CD4-positive, alpha-beta T cell treated with Interleukin-4 for 4 hours (primary cell): ENCODE measurements at places on chromosomes 12 and 14.

GRCh38 chr12:112341046-112341825, 41.0 kb downstream of the HECTD4 start:
- no peak for DNase-seq

DNA sequence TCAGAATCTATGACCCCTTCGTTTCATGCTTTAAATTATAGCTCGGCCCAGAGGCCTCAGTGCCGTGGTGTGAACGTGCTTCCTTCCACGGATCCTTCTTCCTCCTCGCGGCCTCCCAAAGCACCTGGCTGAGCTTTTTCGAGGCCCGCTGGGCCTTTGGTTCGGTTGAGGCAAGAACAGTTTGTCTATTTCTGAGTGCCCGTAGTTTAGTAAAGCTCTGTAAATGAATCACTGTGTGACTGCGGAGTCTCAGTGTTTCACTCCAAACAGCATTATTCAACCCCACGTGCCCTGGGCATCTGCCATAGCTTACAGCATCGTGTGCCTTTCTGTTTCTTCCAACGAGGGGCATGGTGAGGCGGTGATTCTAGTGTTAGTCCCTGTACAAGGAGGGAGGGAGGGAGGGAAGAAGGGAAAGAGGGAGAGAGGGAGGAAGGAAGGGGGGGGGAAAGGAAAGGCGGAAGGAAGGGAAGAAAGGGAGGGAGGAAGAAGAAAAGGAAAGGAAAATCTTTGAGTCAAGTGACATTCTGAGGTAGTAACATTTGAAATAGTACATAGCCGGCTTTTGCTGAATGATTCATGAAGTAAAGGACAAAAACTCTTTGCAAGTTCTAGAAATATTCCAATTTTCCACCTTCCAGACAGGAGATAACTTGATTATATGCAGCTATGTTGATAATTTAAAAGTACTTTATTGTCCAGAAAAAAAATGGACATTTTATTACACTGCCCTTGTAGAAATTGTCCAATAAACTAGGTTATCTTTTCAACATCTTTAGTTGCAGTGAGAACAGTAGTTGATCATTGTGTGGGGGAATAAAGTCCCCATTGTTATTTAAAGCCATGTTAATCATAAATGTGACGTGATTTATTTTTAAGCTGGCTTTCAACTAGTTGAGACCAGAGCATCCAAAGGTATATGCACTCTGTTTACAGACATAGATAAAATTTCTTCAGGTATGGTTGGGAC, 1.2 kb upstream of the TRIM9 start:
- DNase-seq: no peak

DNA sequence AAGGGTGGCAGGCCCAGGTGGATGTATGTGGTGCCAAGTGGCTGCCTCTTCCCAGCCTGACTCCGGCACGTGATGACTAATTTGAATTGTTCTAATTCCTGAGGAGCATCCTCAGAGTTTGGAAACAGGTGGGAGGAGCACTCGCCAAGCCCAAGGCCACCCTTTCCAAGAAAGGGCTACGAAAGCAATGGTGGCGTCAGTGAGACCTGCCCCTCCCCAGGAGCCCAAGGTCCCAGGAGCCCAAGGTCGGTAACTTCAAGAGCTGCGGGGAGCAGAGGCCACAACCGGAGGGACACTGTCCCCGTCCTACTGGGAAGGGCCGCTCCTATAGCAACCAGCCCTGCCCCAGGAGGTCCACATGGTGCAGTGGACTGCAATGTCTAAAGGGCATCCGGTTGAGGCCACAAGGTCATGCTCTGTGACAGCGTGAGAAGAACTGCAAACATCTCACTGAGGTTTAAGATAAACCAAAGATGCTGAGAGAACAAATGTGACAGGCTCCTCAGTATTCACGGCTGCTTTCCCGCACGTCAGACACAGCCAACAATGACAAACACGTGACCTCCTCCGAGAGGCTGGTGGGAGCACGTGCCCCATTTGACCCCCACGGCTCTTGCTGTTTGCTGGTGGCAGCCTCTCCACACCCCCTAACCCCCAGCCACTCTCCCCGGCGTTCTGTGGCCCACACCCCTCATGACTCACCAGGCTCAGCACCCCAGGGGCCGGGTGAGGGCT, 79.6 kb downstream of the ITPK1 start:
- no peak for DNase-seq

- DNase-seq: no peak
Observed at GRCh38 chr12:92582893-92583292, 119.9 kb upstream of the PLEKHG7 start.

- DNase-seq: no peak
Observed at GRCh38 chr12:232731-233614, 19.0 kb upstream of the SLC6A12 start.

- no peak for DNase-seq
Observed at GRCh38 chr12:113591480-113591974, 119.9 kb upstream of the LHX5 start.

DNA sequence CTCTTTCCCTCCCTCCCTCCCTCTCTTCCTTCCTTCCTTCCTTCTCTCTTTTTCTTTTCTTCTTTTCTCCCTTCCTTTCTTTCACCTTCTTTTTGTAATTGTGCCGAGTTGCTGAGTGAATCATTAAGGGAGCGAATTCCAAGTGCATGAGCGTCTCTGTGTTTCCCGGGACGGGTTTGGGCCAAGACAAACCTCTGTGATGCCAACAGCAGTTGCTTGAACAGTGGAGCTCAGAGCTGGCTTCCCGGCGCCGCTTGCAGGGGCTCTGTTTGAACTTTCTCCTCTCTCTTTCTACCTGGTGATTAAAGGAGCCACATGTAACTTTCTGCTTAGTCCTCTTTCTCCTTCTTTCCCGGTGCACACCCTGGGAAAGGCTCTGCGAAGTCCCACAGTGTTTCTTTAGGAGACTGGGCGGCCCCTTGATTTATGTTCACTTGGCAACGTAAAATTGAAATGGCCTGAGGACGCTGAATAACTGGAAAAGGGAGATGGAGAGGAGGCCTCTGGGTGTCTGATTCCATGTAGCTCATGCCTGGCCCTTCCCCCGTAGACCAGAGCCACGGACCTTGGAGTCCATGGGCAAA, 33.7 kb upstream of the MAP1LC3B2 start:
- DNase-seq: no peak

DNA sequence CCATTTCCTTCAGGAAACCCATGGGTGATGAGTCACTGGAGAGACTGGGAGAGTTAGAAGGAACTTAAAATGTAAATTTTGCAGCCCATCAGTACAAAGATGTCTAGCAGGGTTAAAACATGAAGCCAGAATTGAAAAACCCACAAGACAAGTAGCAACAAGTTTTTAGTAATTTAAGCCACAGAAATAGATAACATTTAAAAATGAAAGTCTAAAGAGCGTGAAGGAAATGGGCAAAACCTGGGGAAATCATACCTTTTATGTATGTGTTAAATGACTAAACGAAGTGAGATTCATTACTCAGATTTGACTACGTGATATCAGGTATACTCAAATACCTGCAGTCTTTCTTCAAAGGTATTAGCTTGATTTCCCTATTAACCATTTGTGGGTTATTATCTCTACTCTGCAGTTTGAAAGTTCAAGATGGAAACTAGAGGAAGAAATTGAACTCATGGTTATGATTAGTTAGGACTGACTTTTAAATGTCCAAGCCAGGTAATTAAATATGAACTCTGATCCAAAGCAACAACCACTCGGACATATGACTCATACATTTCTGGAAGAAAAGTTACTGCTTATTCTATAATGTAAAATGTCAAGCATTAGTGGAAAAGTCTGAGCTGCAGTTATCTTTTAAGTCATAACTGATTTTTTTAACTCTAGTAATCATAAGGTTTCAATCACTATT, 84.1 kb downstream of the ITPR2 start:
- DNase-seq: peak; percentile 18

- no peak for DNase-seq
Observed at GRCh38 chr14:87397499-87397898, 595.5 kb downstream of the GALC start.

- no peak for DNase-seq
Observed at GRCh38 chr14:74954947-74955228, 509 bp downstream of the PGF start.

DNA sequence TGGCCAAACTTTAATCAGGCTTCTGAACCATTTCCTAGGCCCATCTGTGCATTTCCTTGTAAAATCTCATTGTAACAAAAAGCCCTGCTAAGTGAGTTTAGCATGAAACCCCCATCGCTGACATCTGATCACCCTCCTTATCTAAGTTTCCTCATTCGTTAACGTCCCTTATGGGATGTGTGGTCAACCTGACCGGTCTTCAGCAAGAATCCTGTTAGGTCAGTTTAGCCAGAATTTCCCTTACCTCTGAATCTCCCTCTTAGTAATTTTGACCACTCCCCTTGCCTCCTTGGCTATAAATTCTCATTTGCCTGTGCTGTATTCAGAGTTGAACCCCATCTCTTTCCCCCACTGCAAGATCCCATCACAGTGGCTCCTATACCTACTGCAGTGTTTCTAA, 239.3 kb downstream of the RMST start:
- DNase-seq: no peak

- no peak for DNase-seq
Observed at GRCh38 chr14:89243741-89244140, 173.3 kb downstream of the FOXN3 start.
